Myocyte (in vitro differentiated cells): ENCODE measurements at places on chromosomes 4 and X. TPM values are rescaled to one million over a fixed set of nuclear protein-coding genes. Genes with fewer than 3 reads are reported as not detected.
A peak's percentile ranks its signal among the peaks of the same experiment; 100 is the strongest.

ADGRG4 gene
- total RNA-seq: not detected in 2 replicates

GLUD2 gene
- total RNA-seq: 0.36 and 0.48 TPM in 2 replicates

TMEM187 gene
- total RNA-seq: 10.9 and 11.9 TPM in 2 replicates

DGAT2L6 gene
- total RNA-seq: not detected in 2 replicates

PRAF2 gene
- total RNA-seq: 7.1 and 7.4 TPM in 2 replicates

LDB2 gene
- total RNA-seq: not detected in 2 replicates

STPG2 gene
- total RNA-seq: not detected in 2 replicates

PPARGC1A gene
- 4.8 and 8.2 TPM in 2 replicates for total RNA-seq

USP9X gene
- total RNA-seq: 106 and 114 TPM in 2 replicates

DNA sequence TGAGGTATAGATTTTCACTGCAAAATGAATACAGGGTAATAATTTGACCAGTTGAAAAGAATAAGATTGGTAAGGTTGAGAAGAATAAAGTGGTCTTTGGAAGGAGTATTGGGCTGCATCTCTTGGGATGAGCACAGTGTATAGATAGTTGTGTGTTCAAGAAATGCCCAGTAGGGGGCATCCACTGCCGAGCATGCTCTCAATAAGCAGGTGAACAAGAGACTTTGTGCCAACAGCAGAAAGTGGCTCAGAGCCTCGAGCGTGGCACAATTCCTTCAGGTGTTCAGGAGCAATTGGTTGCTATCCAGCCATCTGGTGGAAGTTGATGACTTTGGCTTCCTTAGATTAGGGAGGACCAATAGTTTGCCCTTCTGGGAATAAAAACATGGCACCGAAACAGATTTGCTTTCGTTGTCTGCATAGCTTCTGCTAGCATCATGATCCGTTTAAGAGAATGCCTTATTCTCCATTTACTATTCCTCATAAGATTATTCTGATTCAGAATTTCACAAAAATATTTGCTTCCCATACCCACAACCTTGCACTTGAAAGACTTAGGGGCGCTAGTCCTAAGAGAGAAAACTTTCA, 258.1 kb upstream of the NEIL3 start:
- DNase-seq: no peak

GRCh38 chrX:20382518-20383297, 116.0 kb upstream of the RPS6KA3 start:
- DNase-seq: peak; percentile 73

DNA sequence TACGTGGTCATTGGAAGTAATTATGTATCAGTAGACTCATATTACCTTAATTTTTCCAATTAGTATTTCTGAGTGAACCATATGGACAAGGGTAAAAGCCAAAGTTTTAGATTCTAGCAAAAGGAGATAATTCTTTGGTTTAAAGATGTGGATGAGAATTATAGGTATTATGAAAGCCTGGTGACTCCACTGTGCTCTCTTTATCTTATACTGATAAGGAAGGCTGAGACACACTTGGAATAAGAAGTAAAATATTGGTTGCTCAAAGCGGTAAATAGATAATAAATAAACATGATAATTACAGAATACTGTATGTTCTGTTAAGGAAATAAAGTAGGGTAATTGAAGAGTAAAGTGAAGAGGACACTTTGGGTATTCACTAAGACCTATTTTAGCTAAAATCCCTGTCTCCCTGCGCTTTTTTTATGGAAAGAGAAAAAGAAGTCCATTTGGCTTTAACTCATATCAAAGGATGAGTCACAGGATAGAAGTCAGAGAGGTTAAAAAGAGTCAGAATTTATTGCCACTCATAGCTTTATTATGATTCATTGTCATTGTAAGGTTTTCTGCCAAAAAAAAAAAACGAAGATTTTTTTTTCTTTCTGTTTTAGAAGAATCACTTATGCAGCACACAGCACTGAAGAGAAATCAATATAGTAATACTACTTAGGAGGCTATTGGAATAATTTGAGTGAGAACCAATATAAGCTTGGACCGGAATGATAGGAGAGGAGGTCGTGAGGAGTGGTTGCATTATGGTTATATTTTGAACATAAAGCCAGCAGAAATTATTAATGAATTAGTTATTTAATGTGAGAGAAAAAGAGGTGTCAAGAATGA, 2463.1 kb downstream of the ARAP2 start:
- DNase-seq: peak; percentile 26

- DNase-seq: no peak
Observed at GRCh38 chr4:22435652-22436051, 80.2 kb downstream of the ADGRA3 start.

DNA sequence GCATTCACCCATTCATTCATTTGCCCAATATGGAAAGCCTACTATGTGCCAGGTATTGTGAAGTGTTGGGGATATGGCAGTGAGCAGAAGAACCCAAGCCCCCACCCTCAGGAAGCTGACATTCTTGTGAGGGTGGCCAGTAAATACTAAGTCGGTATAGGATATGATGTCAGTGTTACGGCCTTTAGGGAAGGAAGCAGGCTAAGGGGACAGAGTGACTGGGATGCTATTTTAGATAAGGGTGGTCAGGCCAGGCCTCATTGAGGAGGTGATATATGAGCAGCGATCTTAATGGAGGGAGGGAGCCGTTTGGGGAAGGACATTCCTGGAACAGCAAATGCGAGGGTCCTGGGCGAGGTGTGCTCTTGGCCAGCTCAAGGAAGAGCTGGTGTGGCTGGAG, 2.0 kb downstream of the ATP6AP1 start:
- no peak for DNase-seq

DNA sequence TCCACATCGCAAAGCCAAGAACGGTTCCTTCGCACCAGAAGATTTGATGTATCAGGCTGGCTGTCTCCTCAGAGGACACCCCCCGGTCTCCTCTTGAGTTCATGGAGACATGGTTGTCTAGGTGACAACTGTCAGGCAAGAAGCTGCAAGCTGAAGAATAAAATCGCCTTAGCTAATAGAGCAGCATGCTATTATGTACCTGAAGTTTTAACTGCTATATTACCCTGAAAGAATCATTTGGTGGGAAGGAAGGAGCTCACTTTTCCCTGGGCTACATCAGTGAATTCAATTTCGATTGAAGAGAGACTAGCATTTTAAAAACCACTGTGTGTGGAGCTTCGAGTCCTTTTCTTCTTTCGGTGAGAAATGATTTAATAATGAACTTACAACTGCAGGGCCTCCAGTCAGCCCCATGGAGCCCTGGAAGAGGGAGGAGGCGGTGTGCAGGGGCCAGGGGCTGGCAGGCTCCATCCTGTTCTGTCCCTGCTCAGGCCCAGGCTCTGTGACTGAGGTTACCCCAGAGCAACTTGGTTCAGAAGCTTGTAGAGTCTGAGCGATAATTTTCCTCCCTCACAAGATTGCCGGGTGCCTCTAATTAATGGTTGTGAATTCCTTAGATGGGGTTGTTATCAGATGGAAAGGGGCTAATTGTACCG, 191.3 kb downstream of the MID1IP1 start:
- no peak for DNase-seq

- DNase-seq: no peak
Observed at GRCh38 chr4:74235135-74235534, 73.1 kb upstream of the EPGN start.

DNA sequence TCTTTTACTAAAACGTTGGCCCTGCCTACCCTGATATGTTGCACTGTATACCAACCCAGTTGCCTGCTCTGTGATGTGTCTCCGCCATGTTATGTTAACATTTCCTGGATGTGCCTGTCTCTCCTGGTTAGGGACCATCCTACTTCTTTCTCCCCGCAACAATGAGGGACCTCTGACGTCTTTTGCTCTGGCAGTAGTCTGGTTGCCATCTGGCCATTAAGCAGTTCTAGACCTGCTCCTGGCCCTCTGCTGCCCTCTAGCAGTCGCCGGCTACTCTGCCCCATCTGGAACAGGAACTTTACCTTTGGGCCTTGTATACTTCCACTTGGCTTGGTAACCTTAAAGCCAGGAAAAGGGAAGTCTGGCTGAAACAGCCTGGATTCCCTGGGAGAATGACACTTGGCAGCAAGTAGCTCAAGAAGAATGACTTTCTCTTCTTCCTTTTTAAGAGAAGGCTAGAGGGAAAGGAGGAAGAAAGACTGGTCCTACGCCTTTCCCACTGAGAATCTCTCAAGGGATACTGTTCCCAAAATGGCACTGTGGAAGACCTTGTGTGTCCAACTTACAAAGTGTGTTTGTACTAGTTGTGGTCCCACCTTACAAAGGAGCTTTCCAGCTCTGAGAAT, 63.5 kb downstream of the GPC3 start:
- no peak for DNase-seq

DNA sequence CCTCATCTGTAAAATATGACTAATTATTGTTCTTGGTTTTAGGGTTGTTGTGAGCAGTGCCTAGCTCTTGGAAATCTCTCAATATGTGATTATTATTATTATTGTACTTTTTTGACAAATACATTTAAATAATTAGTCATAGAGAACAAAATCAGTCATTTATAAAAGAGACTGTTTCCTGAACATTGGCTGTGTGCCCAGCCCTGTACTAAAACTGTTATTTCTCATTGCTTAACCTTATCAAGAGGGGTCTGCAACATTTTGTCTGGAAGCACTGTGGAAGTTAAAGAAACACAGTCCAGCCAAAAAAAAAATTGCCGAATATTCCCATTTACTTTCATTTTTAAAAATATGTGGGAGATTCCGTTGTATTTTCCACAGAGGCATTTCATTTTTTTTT, 989.2 kb upstream of the SLIT2 start:
- no peak for DNase-seq

DNA sequence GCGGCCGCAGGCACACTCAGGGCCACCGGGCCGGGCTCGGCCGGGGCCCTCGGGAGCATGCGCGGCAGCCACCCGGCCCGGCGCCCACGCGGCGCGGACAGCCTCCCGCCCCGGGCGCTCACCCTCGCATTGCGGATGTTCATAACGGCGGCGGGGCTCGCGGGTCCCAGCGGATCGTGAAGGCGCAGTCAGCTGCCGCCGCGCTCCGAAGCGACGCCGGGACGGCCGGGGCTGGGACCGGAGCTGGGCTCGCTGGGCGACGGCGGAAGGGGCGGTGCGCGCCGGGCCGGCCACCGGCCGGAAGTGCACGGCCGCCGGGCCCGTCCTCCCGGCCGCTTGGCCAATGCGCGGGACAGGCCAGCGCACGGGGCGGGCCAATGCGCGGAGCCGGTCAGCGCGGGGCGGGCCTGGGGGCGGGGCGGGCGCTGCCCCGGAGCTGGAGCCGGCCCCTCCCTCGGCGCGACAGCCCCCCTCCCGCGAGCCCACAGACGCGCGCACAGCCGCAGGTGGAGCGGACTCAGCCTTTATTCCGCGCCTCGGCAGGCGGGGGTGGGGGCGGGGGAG, at the start of gene NAA10:
TSS of gene NAA10 (minus strand) at position 276 of the 564 bp plus-strand sequence. CDS start at position 143, 133 bp downstream.
- DNase-seq: peak; percentile 68

- DNase-seq: no peak
Observed at GRCh38 chr4:169821402-169821801, 63.7 kb upstream of the HPF1 start.

GRCh38 chr4:163493643-163494359, 689 bp upstream of the TMA16 start:
- no peak for DNase-seq

- DNase-seq: no peak
Observed at GRCh38 chr4:177444911-177445736, 2.9 kb upstream of the AGA start.

- no peak for DNase-seq
Observed at GRCh38 chrX:46573892-46574773, 568 bp downstream of the CHST7 start.

GRCh38 chrX:37763400-37763799, 16.5 kb upstream of the CYBB start:
- no peak for DNase-seq

DNA sequence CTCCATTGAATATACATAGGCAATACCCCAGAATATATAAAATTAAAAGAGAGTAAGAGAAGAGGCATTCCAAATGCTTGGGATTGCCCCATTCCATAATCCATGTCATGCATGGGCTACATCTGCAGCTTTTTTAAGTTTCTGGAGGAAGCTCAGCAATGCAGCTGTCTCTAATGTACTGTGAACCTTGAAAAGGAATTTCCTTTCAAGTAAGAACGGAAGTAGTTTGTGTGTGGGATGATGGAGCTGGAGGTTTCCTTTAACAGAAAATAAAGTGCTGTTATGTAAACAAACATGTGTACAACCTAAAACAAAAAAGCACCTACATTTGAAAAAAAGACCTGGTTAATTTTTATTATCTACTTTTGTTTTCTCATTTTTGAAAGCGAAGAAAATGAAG, 303.5 kb downstream of the BMPR1B start:
- DNase-seq: peak; percentile 55

DNA sequence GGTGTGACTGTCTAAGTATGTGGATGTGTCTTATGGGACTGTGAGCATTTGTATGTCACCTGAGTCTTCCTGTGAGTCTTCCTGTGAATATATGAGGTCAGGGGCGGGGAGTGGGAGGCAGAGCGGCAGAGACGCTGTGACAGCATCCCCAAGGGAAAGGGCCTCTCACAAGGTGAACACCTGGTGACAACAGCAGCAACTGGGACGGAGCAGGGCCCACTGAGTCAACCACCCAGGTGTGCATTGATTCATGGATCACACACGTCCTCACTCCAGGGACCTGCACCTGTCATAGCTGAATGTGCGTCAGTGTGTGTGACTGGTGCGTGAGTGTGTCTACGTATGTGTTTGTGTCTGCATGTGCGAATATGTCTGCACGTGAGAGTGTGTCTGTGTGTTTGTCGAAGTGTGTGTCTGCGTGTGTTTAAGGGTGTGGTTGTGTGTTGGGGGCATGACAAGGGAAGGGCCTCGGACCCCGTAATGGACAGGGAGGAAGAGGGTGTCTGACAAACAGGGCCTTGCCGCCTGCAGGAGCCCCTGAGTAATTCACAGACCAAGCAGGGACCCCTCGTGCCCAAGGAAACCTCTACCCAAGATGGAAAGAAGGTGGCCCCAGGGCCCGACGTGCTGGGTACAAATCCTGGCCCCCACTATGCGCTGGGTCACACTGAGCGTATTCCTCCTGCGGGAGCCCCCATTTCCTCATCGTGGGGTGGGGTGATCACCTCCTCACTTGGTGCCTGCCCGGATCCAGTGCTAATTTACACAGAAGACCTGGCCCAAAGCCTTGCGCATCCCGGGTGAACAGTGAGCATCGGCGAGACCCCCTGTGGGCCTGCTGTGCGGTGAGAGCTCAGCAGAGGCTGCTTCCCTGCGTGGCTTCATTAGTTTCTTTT, 76.7 kb downstream of the ABLIM2 start:
- no peak for DNase-seq

DNA sequence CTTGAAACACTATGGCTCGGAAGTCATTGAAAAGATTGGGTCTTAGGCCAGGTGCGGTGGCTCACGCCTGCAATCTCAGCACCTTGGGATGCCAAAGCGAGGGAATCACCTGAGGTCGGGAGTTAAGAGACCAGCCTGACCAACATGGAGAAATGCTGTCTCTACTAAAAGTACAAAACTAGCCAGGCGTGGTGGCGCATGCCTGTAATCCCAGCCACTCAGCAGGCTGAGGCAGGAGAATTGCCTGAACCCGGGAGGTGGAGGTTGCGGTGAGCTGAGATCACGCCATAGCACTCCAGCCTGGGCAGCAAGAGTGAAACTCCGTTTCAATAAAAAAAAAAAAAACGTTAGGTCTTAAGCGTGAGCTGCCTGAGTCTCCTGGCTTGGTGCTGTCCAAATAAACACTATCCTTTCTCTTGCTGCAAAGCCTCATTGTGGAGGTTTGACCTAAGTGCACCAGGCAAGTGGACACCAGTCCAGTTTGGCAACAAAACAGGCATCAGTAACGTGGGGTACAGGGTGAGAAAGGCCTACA, 185.9 kb downstream of the DHRSX start:
- DNase-seq: no peak
